ENCODE measurements at places on chromosomes 4 and X.

DNA sequence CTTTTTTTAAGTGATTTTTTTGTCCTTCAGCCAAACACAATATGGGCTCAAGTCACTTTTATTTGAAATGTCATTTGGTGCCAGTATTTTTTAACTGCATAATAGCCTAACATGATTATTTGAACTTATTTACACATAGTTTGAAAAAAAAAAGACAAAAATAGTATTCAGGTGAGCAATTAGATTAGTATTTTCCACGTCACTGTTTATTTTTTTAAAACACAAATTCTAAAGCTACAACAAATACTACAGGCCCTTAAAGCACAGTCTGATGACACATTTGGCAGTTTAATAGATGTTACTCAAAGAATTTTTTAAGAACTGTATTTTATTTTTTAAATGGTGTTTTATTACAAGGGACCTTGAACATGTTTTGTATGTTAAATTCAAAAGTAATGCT lies 62.1 kb downstream of the EDNRA start:
- no peak for DNase-seq

- peak; percentile 9 for DNase-seq
Observed at GRCh38 chrX:51894697-51895336, 1.4 kb downstream of the MAGED1 start.

- no peak for DNase-seq
Observed at GRCh38 chr4:139740121-139740520, 74.5 kb downstream of the MGST2 start.

- no peak for DNase-seq
Observed at GRCh38 chrX:39309721-39310152, 508.5 kb downstream of the MID1IP1 start.

DNA sequence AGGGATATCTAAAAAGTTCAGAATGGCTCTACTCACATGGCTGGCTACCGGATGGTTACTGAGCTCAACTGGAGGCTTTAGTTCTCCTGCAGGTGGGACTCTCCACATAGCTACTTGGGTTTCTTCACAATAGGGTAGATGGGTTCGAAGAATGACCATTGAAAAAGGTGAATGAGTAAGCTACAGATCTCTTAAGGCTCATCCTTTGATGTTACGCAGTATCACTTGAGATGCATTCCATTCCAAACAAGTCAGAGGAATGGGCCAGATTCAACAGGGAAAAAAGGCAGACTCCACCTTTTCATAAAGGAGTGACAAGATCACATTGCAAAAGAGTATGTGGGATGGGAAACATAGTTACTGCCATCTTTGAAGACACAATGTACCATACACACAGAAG lies 52.6 kb downstream of the DDX53 start:
- DNase-seq, result no peak
